ENCODE measurements at places on chromosomes 13 and 19.
A peak's percentile ranks its signal among the peaks of the same experiment; 100 is the strongest.

GRCh38 chr13:93147298-93147645 lies 79.3 kb upstream of the GPC6 start:
- peak; percentile 37 for DNase-seq

GRCh38 chr13:111216166-111216960 lies 101.3 kb downstream of the ARHGEF7 start:
- DNase-seq, result peak; percentile 35

DNA sequence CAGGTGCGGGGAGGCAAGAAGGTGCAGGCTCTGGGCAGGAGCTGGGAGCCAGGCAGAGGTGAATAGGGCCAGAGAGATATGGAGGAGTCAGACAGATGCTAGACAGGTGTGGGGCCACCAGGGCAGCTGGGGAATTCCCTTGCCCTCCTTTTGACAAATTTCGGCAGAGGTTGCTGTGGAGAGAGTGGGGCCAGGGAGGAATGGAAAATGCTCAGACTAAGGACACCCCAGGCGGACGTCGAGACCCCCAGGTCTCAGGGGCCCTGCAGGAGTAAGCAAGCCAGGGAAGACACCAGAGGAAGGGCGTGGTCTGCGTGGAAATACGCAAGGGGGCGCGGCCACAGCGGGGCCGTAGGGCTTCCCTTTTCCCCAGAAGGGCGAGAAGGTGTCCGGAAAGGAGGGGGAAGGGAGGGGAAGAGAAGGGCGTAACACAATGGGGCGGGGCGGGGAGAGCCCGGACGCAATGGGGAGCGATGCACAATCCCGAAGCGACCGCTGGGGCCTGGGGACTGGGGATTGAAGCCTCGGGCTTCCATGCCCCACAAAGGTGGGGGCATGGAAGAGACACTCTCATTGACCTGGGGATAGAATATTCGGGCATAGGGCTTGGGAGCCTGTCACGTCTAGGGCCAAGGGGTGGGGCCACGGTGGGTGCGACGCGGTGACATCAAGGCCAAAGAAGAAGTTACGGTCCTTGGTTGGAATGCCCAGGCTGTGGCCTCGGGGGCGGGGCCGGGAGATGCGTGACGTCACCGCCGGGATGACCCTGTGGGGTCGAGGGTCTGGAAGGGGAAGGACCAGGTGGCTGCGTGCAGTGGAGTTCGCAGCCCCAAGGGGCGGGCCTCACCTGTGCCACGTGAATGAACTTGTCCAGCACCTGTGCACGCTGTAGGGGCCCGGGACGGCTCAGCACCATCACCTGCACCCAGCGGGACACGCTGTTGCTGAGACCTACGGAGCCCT lies 8.2 kb downstream of the RASGRP4 start:
- DNase-seq, result peak; percentile 28

DNA sequence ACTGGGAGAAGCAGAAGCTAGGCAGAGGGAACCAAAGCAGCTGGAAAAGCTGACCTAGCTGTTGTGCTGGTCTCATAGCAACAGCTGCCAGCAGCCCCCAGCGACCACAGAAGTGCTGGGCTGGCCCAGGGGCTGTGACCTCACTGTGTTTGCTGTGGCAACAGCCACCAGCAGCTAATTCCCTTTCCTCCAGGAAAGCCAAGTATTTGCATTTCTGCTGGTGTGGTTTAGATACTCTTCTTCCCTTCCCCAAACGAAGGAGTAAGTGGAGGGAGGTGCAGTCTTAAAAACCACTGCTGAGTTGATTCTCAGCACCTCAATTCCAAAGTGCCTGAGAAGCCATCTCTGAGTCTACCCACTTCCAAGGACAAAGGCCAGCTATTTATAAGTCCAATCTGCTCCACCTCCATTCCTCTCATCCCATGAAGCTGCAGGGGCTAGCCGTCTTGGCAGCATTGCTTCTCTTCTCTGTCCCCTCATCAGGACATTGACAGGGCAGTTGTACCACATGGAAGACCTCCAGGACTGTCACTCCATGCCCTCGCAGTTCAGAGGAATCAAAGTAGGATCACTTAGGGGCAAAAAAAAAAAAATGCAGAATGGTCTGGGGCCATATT lies 11.5 kb upstream of the CCDC97 start:
- peak; percentile 24 for DNase-seq

GRCh38 chr13:18943273-18943672 lies 238.4 kb downstream of the TUBA3C start:
- no peak for DNase-seq

DNA sequence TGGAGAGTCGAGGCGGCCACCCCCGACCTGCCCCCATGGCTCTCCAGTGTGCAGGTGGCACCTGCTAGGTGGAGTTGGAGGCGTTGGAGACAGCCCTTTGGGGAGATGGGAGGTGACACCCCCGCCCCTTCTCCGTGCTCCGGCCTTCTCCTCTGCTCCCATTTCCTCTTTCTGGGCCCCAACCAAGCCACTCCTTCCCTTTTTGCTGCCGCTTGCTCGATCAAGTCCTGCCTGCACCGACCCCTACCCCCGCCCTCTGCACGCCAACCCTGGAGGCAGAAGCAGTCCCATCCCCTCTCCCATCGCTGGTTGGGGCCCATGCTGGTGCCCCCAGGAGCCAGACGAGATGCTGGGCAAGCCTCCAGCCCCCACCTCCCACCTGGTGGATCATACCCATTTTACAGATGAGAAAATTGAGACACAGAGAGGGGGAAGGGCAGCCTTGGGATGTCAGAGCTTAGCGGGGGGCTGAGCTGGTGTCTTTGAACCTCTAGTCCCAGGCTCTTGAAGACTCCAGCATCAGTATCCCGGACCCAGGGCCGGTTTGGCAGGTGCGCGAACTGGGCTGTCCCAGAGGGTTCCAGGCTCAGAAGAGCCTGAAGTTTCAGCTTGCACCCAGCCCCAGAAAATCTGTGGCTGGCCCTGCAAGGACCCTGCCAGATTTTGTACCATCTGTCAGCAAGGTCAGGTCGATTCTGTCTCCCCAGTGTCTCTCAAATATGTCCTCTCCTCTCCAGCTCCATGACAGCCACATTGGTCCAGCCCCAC lies 10.3 kb downstream of the GNA15 start:
- DNase-seq, result no peak

GRCh38 chr19:38055010-38055409 lies 148.0 kb downstream of the SIPA1L3 start:
- no peak for DNase-seq

- DNase-seq, result peak; percentile 51
Observed at GRCh38 chr19:33416307-33417215, 43.1 kb downstream of the CEBPG start.

- no peak for DNase-seq
Observed at GRCh38 chr13:47455626-47456025, 545.4 kb downstream of the SUCLA2 start.

DNA sequence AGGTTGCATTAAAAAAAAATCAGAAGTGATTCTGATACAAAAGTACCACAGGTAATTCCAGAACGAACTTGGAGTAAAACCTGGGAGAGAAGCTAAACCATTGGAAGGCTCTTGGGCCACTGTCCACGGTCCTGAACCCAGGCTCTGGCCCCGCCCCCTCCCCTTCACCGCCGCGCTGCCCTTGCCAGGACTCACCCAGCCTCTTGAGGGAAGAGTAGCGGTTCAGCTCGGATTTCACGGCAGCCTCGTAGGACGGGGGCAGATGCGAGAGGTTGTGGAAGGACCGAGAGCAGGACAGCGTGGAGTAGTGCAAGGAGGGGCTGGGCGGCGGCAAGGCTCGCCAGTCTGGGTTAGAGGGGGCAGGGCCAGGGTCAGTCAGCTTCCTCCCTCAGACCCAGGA lies 5.7 kb downstream of the SHISA7 start:
- peak; percentile 77 for DNase-seq

- no peak for DNase-seq
Observed at GRCh38 chr13:107846642-107847041, 368.7 kb downstream of the LIG4 start.
